ENCODE measurements at places on chromosomes 4 and X. TPM values are rescaled to one million over a fixed set of nuclear protein-coding genes. Genes with fewer than 3 reads are reported as not detected.
A peak's percentile ranks its signal among the peaks of the same experiment; 100 is the strongest.

GRCh38 chr4:166662266-166662843 is 571.9 kb downstream of the SPOCK3 start:
- no peak for DNase-seq
- H3K4me1 ChIP-seq = no peaks in the 10 kb centered on the region
- H3K4me3 ChIP-seq = no peak overlapping the region
- no peaks in the 10 kb centered on the region for H3K36me3 ChIP-seq

- no peaks in the 10 kb centered on the region for H3K4me1 ChIP-seq
- no peak overlapping the region for H3K27ac ChIP-seq
- no peak for DNase-seq
- peaks cover 15% of the 10 kb centered on the region for H3K27me3 ChIP-seq
- no peaks in the 10 kb centered on the region for H3K36me3 ChIP-seq
Observed at GRCh38 chrX:48909703-48910294, 1.6 kb downstream of the SLC35A2 start.

- no peaks in the 10 kb centered on the region for H3K36me3 ChIP-seq
- H3K4me3 ChIP-seq = peak within 1 kb of the TSS; percentile 66
- no peak for DNase-seq
- peaks cover 43% of the 10 kb centered on the region for H3K27me3 ChIP-seq
Observed at GRCh38 chr4:48483006-48483776, at the start of gene SLC10A4. Gene SLC10A4, plus strand, starts transcription at chr4:48483343. Its CDS starts 219 bp downstream, at chr4:48483562.

Gene CSAG1
- total RNA-seq = not detected

DNA sequence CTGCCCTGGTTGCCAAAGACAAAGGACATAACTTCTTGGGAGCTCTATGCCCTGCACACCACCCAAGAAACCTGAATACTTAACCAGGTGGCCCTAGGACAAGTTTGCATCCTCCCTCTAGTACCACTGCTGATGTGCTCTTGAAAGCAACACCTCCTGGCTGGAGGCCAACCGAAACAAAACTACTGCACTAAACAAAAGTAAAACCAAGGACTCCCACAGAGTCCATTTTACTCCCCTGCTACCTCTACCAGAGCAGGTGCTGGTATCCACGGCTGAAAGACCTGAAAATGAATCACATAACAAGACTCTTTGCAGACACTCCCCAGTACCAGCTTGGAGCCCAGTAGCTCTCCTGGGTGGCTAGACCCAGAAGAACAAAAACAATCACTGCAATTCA is 941.8 kb downstream of the RAPGEF2 start:
- no peaks in the 10 kb centered on the region for H3K4me1 ChIP-seq
- no peaks in the 10 kb centered on the region for H3K36me3 ChIP-seq
- H3K27me3 ChIP-seq = no peaks in the 10 kb centered on the region
- no peak for DNase-seq
- no peak overlapping the region for H3K4me3 ChIP-seq

- H3K27ac ChIP-seq = no peak overlapping the region
- DNase-seq = no peak
- H3K4me3 ChIP-seq = no peak overlapping the region
- H3K4me1 ChIP-seq = no peaks in the 10 kb centered on the region
- H3K27me3 ChIP-seq = no peaks in the 10 kb centered on the region
Observed at GRCh38 chr4:180398564-180398963, 1844.6 kb upstream of the TENM3 start.

GRCh38 chrX:53003111-53003510 is 44.8 kb upstream of the FAM156A start:
- H3K27ac ChIP-seq = no peak overlapping the region
- H3K4me3 ChIP-seq = no peak overlapping the region
- H3K4me1 ChIP-seq = no peaks in the 10 kb centered on the region
- DNase-seq = no peak

Gene PPBP
- total RNA-seq = 2.0 TPM

DNA sequence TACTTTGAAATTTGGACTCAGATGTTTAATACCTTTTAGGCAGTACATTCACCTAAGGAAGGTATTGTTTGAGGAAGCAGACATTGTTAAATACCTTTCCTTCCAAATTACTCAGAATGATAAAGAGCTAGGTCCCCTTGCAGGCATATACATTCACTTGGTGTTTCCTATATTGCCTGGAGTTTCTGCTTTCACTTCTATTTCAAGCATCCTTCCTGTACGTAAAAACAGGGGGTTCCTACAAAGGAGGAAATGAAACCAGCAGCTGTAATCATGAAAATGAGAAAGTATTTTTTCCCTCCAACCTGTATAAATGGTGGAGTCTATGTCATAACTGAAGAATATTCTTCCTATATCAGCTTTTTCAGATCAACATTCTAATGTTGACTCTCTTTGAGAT is 90.4 kb upstream of the RASGEF1B start:
- no peaks in the 10 kb centered on the region for H3K27me3 ChIP-seq
- H3K4me3 ChIP-seq = no peak overlapping the region
- DNase-seq = no peak
- peaks cover 5% of the 10 kb centered on the region for H3K4me1 ChIP-seq

Data from breast epithelium (tissue), 4 donors.